Stimulated activated CD8-positive, alpha-beta memory T cell treated with anti-CD3 and anti-CD28 coated beads, Interleukin-15, amount 100 ng/mL, for 1 hour (primary cell): ENCODE measurements at places on chromosomes 7 and 10.

DNA sequence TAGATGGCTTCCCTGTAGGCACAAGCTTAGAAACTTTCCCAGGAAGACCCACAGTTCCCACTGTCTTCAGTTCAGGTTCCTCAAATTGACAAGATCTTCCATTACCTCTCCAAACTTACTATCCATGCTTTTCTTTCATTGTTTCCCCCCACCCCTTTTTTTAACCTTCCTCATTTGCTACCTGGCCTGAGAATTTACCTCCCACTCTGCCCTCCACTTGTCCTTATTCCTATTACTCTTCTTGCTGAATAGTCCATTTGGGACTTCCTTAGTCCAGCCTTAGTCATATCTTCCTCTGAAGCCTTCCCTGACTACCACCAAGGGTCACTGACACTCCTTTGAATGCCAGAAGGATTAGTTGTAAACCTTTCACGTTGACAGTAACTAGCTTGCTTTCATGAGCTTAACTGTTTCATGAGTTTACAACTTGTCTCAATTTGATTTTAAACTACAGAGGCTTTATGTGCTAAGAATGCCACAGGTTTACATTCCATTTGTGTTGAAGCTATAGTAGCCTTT, 1.2 kb upstream of the CALU start:
- DNase-seq, result no peak

GRCh38 chr10:22570234-22570633, 144.1 kb downstream of the PIP4K2A start:
- DNase-seq, result no peak

DNA sequence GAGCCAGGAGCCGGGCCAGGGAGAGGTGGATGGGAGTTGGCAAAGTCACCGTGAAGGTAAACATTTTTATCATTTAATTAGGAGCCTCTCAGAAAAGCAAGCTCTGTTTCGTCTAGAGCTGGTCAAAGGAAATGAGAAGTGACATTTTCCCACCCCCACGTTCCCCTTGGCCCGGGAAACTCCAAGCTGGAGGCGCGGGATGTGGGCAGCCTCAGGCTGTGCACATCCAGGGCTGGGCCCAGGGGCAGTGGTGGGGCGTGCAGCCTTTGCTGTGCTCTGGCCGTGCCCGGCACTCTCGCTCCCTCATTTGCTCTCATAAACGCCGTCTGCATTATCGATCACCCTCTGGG, 135.6 kb upstream of the RET start:
- no peak for DNase-seq

DNA sequence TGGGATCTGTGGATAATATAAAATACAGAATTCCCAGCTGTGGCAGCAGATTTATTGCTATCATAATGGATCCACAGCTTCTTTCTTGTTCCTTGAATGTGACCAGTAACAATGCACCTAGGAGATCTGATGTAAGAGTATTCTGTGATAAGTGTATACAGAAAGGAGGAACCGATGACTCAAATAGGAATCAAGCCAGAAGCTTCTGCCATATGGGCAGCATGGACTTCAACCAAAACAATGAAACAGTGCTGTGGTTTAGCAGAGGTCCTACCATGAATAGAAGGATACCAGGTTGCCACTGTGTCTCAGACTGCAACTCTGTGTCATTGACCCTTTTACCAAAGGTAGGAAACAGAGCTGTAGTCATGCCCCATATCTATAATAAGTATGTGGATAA, 81.8 kb downstream of the PTPRZ1 start:
- no peak for DNase-seq

DNA sequence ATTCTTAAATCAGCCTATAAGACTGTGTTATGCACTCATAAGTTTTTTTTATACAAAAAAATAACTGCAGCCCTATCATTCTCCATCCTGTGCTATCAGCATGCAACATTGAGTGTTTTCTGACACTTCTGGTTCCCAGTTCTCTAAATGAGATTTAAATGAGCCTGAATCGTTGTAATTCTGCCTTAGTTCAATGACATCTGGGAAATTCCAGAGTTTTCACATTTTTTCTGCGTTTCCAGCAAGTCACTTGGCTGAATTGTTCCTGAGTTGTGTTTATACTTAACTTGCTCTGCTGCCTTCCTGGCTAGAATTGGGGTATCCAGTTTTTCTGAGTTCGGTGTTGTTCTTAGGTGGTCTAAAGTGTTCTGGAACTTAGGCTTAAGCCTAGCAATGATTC, 636.1 kb upstream of the FZD8 start:
- DNase-seq, result no peak

- no peak for DNase-seq
These were observed 237.1 kb upstream of the FAM3C start for GRCh38 chr7:121633186-121633585.

GRCh38 chr10:1264001-1264400, 207.8 kb downstream of the WDR37 start:
- DNase-seq, result no peak

- DNase-seq, result no peak
These were observed 3.1 kb downstream of the VSIR start for GRCh38 chr10:71770255-71770654.

- DNase-seq, result no peak
These were observed 279.7 kb downstream of the CCSER2 start for GRCh38 chr10:84608126-84608525.

DNA sequence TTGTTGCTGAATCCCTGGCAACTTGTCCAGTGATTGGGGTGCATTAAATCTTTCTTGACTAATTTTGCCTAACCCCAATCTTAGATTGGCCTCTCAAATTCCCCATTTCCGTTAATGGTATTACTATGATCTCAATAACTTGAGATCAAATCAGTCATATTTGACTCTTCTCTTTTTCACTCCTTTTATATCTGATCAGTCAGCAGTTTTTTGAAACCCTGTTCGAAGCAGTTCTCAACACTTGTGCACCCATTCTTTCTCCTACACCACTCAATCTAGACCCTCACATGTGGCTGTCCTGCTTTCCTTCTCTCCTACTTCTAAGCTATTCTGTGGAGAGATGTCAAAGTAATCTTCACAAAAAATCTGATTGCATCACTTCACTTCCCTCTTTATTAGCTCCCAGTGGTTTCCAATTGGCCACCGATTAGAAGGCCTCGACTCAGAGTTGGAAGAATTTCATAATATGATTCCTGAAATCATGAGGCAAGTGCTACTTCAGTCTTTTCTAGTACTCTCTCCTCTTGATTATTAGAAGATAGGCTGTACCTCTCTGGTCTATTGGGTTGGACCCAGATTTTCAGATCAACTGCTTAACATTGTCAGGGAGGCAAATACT, 128.9 kb downstream of the ZNF365 start:
- no peak for DNase-seq

DNA sequence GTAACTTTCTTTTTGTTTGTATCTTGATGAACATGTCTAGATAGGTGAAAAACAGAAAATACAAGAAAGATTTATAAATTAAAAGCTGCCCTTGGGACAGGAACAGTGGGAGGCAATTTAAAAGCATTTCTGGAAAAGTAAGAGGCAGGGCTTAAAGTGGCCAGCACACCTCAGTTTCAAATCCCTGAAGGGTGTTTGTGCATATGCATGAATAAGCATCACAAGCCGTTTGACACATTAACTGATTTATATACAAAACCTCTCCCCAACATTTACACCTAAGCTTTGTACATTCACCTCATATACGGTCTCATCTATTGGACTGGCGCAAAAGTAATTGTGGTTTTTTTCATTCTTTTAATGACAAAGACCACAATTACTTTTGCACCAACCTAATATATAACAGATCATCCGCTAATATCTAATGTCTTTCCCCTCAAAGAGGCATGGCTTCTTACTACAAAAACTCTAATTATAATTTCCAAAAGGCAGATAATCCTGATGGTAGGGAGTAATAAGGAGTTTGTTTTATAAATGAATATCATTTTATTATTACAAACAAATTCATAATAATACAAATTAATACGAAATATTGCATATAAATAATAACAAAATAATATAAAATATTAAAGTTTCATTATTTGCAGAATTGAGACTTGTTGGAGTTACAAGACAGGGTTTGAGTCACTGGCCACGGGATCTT, 48.3 kb downstream of the LRGUK start:
- no peak for DNase-seq

DNA sequence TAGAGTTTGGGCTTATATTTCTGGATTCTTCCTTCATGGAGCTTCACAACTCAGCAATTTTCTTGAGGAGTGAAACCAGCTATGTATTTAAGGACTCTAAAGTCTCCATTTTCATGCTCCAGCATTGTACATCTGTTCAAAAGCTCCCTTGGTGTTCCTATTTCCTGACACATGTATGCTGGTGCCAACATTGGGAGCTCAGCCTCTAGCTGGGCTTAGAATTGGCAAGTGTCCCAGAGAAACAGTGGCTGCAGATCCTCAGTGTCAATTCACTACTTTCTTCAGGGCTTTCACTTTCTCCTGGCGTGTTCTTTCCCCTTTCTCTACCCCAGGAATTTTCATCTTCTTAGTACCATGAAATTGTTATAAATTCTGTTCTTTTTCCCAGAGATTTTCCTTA, 103.1 kb downstream of the ZNF467 start:
- no peak for DNase-seq
